Pons (tissue), 1 donor: ENCODE measurements at places on chromosomes 4 and X.
A peak's percentile ranks its signal among the peaks of the same experiment; 100 is the strongest.

- DNase-seq, result no peak
Observed at GRCh38 chr4:6984612-6985425, 58.4 kb upstream of the TADA2B start.

DNA sequence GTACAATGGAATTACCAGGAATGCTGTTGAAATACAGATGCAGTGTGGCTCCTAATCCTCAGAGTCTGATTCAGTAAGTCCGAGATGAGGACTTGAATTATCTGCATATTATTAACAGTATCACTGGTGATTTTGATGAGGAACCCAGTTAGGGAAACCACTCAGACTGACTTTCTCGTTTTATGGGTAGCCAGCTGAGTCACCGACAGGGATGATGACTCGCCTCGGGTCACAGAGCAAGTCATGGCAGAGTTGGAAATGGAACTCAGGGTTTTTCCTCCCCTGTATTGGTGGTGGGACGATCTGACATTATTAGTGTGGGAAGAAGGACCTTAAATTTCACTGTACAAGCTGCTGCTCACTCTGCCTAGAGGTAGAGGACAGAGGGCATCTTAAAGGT, 51.3 kb downstream of the RTL9 start:
- no peak for DNase-seq

DNA sequence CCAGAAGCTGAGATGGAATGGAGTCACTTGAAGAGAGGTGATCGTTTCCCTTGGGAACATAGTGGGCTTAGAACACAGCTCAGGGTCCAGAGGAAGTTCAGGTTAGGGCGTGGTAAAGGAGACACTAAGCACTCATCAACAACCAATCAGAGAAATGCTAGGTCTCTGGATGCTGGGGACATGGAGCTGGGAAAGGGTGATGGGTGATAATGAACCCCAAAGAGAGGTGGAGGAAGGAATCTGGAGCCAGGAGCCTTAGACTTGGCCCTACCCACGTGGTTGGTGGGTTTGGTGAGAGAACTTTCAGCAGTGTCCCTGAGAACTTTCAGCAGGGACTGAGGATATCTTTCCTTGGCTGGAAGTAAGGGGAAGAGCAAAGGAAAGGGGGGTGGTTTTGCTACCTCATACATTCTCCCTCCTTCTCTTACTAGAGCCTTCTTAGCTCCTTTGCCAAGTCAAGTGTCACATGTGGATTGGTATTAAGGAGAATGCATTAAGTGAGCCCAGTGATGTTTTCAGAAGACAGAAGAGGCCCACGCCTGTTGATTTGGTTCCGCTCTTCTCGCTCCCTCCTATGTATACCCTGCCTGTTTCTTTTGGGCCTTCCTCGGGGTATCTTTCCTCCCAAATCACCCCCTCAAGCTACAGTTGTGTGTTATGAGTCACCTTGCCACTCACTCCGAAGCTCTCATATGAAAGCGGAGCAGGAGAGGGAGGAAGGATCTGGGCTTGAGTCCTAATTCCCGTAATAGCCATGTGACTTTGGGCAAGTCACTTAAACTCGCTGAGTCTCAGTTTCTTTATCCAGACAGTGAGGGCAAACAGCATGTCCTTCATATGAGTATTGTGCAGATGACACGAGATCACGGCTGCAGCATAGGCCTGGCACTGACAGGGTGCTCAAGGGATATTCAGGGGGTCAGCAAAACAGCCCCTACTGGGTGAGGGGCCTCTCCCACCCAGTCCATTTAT, 63.1 kb downstream of the TSC22D3 start:
- DNase-seq, result no peak

- DNase-seq, result no peak
Observed at GRCh38 chr4:101141230-101141629, 206.1 kb downstream of the PPP3CA start.

DNA sequence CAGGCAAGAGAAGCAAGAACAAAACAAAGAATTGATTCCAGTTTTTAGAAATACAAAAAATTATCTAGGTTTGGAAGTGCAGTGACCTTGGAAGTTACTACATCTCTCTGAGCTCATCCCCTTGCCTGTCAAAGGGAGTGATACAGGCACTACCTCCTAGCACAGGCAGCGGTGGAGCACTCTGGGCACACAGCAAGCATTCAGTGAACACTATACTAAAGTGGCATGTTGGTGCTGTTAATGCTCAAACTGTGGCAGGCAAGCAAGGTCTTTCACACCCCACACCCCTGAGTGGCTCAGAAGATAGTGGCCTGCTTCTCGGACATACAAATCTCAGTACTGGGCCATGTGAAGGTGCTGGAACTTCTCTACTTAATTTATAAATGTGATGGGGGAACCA, 51.2 kb downstream of the DRD5 start:
- no peak for DNase-seq

DNA sequence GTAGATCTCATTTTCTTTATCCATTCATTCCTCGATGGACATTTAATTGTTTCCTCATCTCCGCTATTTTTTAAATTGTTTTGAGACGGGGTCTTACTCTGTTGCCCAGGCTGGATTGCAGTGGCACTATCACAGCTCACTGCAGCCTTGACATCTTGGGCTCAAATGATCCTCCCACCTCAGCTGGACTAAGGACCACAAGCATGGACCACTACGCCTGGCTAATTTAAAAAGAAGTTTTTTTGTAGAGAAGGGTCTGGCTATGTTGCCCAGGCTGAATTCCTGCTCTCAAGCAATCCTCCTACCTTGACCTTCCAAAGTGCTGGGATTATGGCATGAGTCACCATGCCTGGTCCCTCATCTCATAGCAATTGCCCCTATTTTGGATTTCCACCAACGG, 7.0 kb upstream of the TRIML1 start:
- DNase-seq, result no peak

DNA sequence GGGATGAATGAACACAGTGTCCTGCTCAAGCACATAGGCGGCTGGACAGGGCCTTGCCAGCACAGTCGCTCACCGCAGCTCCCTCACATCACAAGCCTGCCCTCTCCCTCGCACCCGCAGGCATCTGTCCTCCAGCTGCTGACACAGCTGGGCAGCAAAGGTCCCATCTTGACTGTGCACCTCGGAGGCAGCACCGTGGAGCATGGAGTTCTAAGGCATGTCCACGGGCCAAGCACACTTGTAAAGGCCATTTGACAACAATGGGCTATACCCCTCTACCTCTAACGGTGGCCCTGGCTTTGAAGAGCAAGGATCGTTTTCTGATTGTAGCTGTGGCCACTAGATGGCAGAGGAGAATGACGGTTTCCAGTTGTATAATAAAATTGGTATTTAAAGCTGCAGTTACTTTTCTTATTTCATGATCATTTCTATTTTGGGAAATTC, 53.8 kb downstream of the APLN start:
- DNase-seq, result peak; percentile 74

DNA sequence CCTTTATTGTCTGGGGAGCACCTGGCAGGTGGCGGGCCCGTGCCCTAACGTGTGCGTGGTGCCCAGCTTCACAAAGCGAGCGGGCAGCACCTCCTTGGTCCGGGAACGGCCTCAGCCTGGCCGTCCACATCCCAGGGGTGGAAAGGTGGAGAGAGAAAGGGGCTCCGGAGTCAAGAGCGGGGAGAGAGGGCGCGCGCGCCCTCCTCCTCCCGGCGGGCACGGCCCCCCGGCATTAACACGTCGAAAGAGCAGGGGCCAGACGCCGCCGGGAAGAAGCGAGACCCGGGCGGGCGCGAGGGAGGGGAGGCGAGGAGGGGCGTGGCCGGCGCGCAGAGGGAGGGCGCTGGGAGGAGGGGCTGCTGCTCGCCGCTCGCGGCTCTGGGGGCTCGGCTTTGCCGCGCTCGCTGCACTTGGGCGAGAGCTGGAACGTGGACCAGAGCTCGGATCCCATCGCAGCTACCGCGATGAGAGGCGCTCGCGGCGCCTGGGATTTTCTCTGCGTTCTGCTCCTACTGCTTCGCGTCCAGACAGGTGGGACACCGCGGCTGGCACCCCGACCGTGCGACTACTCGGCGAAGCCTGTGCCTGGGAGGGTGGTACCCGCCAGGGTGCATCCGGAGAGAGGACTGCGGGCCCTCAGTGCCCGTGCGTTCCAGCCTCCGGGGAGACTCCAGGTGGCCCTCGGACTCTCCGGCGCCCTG, at the start of gene KIT:
Gene KIT (plus strand): TSS at position 407 of the 701 bp plus-strand sequence. CDS start 58 bp downstream, at position 465.
- no peak for DNase-seq

DNA sequence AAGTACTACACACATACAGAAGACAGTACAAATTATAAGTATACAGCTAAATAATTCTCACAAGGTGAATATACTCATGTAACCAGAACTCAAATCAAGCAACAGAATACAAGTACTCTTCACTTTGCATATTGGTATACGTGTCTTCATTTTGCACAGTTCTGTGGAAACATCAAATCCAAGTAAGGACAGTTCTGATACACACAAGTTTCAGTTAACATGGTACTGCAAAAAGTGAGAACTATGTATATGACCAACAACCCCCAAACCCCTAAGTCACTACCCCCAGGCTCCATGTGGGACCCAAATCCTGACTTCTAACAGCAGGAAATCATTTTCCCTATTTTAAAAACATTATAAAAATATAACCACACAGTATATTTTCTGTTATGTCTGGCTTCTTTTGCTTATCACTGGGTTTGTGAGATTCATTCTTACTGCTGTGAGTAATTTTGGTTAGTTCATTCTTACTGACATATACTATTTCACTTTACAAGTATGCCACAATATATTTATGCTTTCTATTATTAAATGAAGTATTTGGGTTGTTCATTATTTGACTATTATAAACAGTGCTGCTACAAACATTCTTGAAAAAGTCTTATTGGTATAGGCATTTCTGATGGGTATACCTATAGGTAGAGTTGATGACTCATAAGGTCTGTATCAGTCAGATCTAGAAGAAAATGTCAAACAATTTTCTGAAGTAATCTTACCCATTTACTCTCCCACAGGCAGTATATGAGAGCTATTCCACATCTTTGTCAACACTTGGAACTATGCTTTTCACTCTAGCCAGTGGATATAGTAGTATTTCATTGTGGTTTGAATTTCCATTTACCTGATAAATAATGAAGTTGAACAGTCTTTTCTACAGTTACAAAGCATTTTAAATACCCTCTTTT, 47.0 kb downstream of the SCLT1 start:
- DNase-seq, result no peak

DNA sequence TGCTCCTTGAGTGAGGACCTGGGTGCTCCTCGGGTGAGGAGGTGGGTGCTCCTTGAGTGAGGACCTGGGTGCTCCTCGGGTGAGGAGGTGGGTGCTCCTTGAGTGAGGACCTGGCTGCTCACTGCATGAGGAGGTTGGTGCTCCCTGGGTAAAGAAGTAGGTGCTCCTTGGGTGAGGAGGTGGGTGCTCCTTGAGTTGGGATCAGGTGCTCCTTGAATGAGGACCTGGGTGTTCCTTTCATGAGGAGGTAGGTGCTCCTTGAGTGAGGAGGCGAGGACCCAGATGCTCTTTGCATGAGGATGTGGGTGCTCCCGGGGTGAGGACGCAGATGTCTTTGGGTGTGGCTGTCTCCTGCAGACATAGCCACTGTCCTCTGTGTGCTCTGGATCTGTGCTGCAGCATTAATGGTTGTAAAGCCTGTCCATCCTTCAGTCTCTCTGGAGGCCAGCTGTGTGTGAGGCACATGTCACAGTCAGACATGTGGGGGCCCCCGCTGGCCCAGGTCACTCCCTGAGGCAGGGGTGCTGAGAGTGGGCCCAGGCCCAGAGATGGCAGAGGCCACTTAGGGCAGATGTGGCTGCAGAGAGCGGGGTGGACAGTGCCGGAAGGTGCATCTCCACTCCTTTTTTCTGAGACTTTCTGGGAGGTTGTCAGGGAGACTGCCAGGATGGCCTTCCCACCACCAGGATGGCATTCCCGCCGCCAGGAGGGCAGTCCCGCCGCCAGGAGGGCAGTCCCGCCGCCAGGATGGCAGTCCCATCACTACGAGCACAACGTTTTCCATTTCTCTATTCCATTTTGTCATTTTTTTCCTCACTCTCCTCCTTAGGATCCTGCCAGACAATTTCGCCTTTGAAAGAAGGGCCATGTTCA, 101.8 kb downstream of the HMX1 start:
- DNase-seq, result no peak

GRCh38 chrX:106178826-106179225, 10.7 kb downstream of the PWWP3B start:
- DNase-seq, result peak; percentile 43

GRCh38 chr4:151443247-151443646, 34.3 kb downstream of the FHIP1A start:
- DNase-seq, result no peak

GRCh38 chrX:149848855-149849254, 32.1 kb upstream of the MAGEA8 start:
- DNase-seq, result no peak

GRCh38 chr4:122412547-122412946, 33.7 kb downstream of the ADAD1 start:
- DNase-seq, result no peak

- DNase-seq, result no peak
Observed at GRCh38 chrX:22616867-22617266, 344.2 kb downstream of the CBLL2 start.

- no peak for DNase-seq
Observed at GRCh38 chrX:77447653-77448569, 722 bp downstream of the FGF16 start.

- no peak for DNase-seq
Observed at GRCh38 chr4:170167678-170168077, 77.9 kb upstream of the AADAT start.

- DNase-seq, result no peak
Observed at GRCh38 chr4:111792632-111793031, 352.6 kb upstream of the FAM241A start.

GRCh38 chrX:104712515-104712914, 146.5 kb downstream of the IL1RAPL2 start:
- DNase-seq, result no peak

DNA sequence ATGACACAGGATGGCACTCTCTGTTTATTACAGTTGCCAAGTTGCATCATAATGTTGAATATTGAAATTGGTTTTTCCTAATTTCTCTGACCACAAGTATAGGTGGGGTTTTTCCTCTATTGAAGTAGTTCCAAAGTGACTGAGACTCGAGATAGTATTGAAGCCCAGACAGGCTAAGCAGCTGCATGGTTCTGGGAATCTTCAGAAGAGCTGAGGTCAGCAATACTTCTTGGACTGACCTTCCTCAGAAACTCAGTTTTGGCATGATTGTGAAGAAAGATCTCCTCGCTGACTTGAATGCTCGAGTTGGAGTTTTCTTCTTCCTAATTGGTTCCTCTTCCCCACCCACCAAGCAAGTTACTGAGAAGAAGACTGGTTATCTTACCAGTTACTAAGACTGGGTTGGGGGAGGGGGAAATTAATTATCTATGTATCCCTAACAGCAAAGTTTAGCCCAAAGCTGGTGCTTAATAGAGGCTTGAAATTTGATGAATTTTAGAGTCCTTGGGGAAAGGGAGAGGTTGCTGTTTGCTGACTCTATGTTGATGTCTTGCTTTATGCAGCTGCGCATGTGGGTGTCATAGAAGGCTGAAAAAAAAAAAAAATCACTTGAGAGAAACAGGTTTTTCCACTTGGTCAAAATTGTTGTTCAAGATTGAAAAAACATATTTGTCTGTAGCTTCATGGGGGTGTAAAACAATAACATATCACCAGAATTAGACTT, 91.1 kb downstream of the P2RY10 start:
- DNase-seq, result no peak

GRCh38 chr4:142402900-142403299, 443.2 kb downstream of the INPP4B start:
- DNase-seq, result peak; percentile 66

- DNase-seq, result no peak
Observed at GRCh38 chr4:828641-829271, 2.8 kb upstream of the CPLX1 start.
